ENCODE measurements at places on chromosomes 6 and 20.

- DNase-seq, result no peak
Measured at GRCh38 chr20:25247000-25247517, 826 bp upstream of the PYGB start.

DNA sequence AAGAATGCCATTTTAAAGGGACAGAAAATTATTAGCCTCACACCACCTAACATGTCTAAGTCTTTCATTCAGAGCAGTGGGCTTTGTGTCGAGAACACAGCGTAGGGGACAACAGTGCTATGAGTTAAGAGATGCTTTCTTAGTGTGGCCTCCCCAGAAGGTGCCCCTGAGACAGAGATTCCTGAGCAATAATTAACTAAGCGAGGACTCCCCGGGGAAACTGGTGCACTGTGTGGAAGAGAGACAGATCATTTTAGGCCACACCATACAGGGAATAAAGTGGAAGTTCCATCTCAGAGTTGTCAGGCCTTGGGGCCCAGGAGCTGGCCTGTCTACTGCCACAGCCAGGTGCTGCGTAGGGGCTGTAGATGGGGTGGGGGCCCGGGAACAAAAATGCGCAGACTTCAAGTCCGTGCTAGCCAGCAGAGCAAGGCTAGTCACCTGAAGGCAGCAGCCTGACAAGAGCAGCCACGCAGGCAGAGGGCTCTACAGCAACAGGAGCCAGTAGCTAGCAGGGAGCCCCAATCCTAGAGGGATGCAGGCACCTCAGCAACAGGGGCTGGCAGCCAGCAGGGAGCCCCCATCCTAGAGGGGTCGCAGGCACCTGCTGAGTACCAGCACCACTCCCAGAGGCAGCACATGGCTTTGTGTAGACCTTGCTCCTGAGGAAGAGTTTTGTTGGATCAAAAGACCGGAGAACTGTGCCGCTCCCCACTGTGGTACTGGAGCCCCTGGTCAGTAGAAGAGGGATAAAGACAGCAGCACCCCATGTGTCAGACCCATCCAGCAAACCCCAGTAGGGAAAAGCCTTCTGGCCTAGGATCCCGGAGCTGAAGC lies 63.0 kb upstream of the NXT1 start:
- DNase-seq, result no peak

GRCh38 chr20:50837532-50838321 lies 42.9 kb downstream of the BCAS4 start:
- DNase-seq, result no peak

DNA sequence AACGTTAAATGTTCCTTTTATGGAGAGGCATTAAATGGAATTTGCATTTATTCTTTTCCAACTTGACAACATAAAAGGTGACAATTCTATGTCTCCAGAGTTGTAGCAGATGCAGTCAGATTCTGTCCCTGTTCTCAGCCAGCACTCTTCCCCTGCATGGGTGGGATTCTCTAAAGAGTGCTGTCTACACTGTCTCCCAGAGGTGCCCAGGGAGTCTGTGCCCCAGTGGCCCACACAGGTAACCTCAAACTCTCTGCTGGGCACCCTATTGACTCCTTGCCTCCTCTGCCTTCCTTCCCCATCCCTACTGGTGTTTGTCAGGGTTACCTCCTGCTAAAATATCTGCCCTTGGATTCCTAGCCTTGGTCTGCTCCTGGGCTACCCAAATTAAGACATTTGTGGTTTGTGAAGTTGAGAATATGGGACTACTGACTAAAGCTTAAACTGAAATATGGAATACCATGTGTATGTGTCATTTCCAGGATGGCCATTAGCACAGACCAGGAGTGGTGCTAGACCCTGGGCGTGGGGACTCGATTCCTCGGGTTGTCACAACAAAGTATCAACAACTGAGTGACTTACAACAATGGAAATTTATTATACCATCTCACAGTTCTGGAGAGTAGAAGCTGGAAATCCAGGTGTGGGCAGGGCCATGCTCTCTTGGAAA lies 284.7 kb downstream of the CDH26 start:
- peak; percentile 13 for DNase-seq

GRCh38 chr6:89375427-89376267 lies 23.1 kb upstream of the UBE2J1 start:
- DNase-seq, result peak; percentile 76

DNA sequence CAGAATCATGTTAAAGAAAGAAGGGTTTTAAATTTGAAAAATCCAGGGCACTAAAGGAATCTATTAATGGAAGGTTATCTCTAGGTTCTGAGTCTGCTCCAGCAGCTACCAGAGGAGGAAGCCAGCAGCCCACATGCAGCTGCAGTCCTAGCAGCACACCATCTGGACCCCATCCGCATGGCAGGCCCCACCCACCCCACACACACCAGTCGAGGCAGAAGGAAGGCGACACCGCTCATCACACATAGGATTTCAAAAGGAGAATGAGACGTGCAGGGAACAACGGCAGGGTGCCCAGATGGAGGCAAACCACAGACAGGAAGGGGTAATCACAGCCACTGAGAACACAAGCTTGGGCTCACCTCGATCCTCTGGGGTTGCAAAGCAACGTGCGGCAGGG lies 78.9 kb downstream of the GINS1 start:
- no peak for DNase-seq

GRCh38 chr6:14051355-14051754 lies 66.2 kb upstream of the CD83 start:
- DNase-seq, result no peak

DNA sequence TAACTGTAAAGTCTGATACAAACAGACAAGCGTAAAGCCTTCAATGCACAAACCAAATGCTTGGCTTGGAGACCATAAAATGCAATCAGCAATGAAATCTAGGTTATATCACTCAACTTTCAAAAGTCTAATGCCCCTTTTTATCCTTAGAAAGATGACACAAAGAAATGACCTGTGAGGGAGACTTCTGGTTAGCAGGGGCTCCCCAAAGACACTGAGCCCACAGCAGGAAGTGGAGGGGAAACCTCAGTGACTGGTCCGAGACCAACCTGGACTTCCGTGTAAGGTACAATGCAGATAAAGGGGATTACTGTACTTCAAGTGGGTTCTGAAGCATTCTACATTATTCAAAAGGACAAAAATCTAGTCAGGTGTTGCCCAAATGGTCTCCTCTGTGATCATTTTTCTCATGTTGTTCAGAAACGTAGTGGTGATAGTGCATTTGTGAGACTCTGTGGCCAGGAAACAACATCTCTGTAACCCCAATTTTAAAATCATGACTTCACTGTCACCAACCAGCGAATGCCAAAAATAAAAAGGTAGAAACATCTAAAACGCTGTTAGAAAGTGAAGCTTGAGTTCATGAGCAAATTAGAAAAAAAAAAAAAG lies 88.2 kb downstream of the HIVEP2 start:
- DNase-seq, result no peak

- no peak for DNase-seq
Measured at GRCh38 chr6:82957171-82957867, 108.3 kb downstream of the UBE3D start.

DNA sequence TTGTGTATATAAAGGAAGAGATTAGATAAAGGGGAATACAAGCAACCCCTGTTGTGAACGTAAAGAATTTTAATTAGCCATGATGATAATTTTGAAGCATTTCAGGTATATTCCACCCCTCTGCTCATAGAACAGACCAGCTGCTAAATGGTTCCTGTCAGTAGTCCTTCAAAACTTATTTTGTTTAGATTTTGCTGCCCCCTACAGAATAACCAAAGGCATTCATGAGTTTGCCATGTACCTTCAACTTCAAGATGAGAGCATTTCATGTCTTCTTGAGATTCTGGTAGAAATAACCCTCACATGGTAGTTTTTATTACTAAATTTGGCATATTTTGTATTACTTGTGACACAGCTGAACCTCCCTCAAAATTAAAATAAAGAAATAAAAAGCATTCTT lies 1586.7 kb downstream of the HACE1 start:
- no peak for DNase-seq

DNA sequence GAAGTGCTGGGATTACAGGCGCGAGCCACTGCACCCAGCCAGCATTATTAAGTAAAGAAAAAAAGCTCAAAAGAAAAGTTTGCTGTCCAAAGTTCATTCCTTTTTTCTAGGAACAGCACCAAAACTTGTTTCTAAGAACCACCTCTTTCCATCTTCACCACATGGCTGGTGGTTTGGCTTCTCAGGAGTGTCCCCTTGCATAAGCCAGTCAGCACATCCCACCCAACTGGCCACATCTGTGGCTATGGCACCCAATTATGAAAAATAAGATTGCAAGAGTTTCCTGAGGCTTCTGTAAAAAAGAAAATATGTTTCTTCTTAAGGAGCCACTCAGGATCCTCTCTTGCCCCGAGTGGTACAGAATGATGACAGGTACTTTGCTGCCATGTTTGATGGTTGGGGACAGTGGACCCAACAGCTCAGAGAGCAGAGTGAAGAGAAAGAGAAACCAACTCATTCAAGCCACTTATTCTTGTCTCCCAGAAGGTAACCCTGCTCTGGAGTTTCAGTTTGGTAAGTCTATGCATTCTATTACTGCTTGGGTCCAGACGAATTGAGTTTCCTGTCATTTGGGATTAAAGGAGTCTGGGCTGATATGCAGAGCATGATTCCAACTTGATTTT lies 65.3 kb downstream of the PSMB1 start:
- no peak for DNase-seq

DNA sequence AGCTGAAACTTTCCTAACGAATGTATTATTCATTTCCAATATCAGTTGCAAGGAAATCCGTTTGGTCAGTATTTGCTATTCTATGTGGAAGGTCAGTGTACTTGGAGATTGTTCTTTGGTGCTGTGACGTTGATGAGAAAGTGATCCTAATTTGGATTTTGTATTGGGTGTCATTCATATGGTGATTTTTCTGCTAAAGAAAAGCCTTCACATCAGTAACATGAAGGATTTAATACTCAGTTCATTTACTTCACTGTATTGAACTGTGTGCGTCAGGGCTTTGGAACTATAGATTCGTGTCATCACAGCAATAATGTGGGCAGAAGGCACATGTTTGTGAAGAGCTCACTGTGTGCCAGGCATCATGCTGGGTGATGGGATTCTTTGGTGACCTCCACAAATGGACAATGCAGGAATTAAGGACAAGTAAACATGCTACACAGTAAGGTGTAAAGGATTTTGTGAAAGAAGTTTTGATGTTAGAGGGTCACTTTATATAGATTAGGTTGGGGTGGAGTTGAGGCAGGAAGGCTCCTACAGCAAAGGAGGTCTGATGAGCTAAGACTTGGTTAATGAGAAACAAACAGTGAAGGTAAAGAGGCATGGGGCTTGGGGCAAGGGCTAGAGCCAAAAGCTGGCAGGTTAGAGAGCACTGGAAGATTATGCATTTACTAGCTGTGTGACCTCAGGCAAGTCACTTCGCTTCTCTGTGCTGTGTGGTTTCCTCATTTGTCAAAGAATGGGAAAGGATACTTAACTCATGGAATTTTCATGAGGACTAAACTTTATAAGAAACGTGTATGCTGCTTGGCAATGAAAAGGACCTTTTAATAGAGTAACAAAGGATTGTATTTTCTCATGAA lies 12.1 kb downstream of the ARID1B start:
- DNase-seq, result no peak

DNA sequence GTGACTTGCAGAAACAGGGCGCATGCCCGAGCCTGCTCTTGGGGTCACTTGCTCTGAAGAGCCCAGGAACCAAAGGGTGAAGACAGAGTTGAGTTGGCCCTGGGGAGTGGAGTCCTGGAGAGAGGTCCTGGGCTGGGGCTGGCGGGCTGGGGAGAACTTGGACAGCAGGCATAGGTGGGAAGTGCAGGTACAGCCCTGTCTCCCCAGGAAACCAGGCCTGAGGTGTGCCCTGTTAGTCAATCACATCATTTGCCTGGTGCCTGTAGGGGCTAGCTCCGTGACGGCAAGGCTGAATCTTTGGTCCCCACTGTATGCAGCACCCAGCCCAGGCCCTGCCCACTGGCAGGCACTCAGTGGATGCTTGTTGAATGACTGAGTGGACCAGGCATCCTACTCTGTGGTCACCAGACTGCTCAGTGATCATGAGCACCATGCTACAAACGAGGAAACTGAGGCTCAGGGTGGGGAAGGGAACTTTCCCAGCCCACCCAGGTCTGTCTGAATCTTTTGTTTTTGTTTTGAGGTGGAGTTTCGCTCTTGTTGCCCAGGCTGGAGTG lies 15.6 kb upstream of the NOL4L start:
- DNase-seq, result no peak

DNA sequence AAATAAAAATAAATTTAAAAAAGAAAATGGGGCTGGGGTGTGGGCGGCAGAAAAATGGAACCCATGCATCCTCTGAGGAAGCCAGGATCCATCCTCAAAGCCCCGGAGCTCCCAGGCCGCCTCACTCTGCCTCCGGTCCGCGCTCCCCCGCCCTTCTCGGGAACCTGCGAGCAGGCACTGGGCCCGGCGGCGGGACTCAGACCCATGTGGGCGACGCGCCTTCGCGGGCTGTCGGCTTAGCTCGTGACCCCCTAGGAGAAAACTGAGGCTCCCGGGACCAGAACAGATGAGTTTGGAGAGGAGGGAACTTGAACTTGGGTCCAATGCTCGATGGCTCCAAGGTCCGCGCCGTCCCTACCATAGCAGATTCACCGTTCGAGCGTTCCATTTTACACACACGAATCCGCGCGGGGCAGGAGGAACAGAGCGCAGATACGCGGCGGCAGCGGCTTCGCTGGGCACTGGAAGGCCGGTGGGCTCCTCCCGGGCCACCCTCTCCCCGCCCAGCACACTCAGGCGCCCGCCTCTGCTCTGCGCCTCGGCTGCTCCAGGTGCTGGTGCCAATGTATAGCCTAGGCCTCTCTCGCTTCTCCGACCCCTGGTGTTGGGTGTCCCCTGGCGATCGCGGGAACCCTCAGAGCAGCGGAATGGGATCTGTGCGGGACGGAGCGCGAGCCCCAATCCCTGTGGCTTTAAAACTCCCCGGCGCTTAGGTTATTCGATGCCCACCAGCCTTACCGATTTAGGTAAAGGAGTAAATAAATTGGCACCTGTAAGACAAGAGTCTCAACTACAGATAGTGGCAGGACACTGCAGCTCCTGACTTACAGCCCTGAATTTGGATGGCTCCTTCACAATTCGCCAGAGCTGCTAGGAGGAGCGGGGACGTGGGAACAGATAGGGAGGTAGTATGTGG lies 39.2 kb downstream of the DPPA5 start:
- no peak for DNase-seq

DNA sequence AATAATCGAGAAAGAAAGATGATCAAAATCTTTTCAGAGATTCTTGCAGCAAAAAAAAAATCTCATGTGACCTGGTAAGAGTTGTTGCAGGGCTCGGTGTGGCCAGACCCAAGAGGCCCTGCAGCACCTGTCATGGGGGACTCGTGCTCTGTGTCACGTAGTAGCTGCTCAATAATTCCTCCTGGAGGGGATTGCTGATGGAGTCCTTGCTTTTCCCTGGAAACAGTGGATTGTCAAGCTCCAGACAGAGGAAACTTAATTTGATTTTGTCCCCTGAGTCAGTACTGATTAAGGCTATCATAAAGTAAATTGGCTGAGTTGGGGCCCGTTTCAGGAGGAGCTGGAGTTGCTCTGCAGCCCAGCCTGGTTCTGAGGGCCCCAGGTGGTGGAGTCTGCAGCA lies 125.2 kb downstream of the EDN3 start:
- no peak for DNase-seq

- no peak for DNase-seq
Measured at GRCh38 chr6:82073484-82073883, 174.1 kb downstream of the IBTK start.
